ENCODE measurements at places on chromosomes 13 and 19.

- DNase-seq: peak; percentile 52
Observed at GRCh38 chr19:33430674-33431277, 57.3 kb downstream of the CEBPG start.

GRCh38 chr19:18153556-18154134 lies 682 bp downstream of the PIK3R2 start:
- no peak for DNase-seq

GRCh38 chr13:89455741-89456140 lies 1784.6 kb downstream of the SLITRK5 start:
- DNase-seq: no peak

GRCh38 chr13:76643596-76643995 lies 242.6 kb downstream of the KCTD12 start:
- DNase-seq: no peak

DNA sequence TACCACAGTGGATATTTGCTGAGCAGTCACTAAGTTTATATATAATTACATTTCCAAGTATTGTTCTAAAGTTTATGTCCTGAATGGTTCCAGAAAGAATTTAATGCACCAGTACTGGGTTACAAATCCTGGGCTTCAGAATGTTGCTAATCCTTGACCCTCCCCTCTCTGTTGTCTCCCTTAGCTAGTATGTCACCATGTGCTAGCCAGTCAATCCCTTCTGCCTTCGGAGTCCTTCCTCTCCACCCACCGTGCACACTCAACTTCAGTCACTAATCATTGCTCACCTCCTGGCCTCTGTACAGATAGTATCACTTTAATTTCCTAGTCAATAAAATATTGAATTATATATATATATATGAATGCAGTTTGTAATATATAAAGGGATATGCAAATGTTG lies 7.5 kb downstream of the FAM124A start:
- no peak for DNase-seq

DNA sequence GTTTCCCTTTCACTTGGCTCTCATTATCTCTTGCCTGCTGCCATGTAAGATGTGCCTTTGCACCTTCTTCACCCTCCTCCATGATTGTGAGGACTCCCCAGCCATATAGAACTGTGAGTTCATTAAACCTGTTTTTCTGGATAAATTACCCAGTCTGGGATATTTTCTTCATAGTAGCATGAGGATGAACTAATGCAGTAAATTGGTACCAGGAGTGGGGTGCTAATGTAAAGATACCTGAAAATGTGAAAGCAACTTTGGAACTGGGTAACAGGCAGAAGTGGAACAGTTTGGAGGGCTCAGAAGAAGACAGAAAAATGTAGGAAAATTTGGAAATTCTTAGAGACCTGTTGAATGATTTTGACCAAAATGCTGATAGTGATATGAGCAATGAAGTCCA lies 487.4 kb downstream of the LMO7 start:
- DNase-seq: no peak

DNA sequence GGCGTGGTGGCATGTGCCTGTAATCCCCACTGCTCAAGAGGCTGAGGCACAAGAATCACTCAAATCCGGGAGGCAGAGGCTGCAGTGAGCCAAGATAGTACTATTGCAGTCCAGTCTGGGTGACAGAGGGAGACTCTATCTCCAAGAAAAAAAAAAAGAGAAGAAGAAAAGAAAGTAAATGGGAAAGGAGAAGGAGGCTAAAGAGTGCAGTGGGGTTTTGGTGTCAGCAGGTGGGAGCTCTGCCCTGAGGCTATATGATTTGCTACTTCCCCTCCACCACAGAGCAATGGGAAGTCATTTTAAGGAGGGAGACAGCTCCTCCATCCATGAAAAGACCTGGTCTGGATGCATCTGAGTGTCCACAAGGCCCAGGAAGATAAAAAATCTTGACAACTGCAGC lies 23.1 kb downstream of the UNC13A start:
- DNase-seq: no peak

GRCh38 chr13:97639236-97639635 lies 205.3 kb downstream of the RAP2A start:
- DNase-seq: no peak

GRCh38 chr13:97109256-97109655 lies 112.9 kb upstream of the MBNL2 start:
- no peak for DNase-seq

- no peak for DNase-seq
Observed at GRCh38 chr19:5590151-5590864, 22.6 kb upstream of the TINCR start.

- DNase-seq: no peak
Observed at GRCh38 chr13:80572308-80572922, 231.5 kb upstream of the SPRY2 start.

DNA sequence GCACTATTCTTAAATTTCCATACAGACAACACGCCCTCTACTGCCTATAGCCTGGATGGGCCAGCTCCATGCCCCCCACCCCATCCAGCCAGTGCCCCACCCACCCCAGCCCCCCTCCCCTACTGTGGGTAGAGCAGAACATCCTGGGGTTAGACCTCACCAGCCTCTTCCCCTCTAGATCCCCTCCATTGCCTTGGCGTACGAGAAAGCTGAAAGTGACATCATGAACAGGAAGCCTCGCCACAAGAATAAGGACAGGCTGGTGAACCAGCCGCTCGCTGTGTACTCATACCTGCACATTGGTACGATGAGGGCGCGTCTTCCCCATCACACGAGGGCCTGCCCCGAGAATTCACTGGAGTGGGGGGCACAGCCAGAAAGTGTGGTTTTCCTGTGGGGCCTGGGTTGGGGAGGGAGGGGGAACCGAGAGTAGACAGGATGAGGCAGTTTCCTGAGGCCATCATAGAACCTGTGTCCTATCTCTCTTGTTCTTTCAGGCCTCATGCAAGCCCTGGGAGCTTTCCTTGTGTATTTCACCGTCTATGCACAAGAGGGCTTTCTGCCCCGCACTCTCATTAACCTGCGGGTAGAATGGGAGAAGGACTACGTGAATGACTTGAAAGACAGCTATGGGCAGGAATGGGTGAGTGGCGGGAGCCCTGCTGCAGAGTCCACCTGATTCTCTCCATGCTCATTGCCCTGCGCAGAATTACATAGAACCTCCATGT lies 29.1 kb downstream of the ATP12A start:
- peak; percentile 49 for DNase-seq

GRCh38 chr19:58330458-58330857 lies 3.7 kb downstream of the ZSCAN22 start:
- DNase-seq: no peak

- DNase-seq: no peak
Observed at GRCh38 chr13:47420020-47420419, 523.2 kb upstream of the HTR2A start.

DNA sequence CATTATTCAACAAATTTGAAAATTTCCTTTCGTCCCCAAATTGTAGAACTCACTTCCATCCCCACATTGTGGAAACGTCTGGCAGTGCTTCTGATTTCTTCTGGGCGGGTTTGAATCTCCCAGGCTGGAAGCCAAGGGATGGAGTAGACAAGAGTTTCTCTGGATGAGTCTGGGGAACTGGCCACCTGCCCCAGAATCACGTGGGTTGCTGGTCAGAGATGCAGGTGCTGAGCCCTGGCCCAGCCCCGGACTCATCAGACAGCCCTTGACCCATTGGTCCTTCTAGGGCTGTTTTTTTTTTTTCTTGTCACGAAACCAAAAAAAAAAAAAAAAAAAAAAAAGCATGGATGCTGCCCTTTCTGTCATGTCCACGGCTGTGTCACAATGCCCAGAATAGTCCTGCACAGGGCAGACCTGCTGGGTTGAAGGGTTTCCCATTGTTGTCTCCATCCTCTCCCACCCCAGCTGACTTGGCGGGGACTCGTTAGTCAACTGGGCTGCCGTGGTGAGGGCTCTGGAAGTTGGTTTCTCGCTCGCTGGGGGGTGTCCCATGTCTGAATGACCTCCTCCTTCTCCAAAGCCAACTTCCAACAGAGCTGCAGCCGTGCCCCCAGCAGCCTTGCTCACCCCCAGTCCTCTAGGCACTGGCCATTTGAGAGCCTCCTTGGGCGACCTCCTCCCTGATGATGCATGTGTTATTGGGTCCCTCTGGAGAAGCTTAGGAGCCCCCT lies 12.8 kb downstream of the CHST8 start:
- no peak for DNase-seq

DNA sequence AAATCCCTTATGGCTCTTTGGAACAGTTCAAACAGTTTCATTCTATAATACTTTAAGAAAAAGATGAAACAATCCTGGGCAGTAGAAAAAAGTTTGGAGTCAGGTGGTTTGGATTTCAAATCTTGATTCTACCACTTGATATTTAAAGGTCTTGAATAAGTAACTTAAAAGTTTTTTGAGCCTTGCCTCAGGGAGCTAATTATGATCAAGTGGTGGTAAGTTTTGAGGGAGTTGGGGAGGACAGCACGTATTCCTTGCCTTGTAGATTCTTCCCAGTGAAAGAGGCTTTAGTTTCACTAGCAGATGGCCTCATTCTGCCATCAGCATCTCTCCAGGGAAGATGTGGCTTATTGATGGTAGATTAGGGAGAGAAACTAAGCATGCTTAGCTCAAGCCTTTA lies 168.4 kb upstream of the CSNK1A1L start:
- DNase-seq: no peak

GRCh38 chr13:105220881-105221280 lies 1314.6 kb downstream of the EFNB2 start:
- DNase-seq: no peak

GRCh38 chr19:16404396-16404795 lies 67.4 kb downstream of the EPS15L1 start:
- no peak for DNase-seq

DNA sequence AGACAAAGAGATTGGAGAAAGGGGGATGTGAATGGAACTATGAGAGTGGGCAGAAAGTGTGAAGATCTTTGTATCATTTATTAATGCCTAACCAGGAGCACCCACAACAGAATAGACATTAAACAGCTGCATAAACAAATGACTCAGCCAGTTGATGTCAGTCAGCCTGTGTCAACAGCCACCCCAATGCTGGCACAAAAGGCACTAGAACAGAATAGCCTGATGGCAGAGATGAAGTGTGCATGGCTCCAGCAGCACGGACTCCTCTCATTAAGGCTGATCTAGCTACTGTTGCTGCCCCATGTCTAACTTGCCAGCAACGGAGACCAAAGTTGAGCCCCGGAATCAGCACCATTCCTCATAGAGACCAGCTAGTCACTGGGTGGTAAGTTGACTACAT lies 7.8 kb downstream of the CPB2 start:
- no peak for DNase-seq

- DNase-seq: no peak
Observed at GRCh38 chr19:48964205-48965039, 687 bp upstream of the FTL start.

DNA sequence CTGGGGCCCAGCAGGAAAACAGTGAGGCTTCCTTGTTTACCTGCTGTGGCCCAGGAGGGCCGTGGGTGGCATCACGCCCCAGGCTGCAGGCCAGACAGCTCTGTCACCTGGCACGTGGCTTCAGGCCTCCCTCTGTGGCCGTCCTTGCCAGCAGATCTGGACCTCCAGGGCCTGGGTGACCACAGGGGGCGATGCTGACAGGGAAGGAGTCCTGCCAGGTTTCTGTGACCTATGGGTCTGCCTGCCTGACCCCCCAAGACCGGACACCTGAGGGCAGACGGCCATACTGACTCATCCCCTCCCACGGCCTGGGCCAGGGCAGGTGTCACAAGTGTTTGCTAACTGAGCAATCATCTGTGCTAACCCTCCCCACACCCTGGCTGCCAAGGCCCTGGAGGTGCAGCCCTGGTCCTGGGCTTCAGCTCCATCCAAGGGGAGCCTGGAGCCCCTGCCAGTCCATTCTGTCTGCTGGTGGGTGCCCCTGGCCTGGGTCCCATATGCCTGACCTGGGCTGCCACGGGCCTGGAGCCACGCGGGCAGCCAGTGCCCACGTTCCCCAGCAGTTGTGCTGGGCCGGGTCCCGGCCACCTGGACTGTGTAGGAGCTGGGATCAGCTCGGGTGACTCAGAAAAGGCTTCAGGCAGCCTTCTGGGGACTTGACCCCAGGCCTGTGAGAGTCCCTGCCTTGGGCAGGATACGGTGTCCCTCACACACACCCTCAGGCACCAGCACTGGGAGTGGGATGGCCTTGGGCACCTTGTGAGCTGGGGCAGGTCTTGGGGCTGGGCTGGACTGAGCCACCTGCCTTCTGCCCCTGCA lies 3.7 kb downstream of the CDC34 start:
- DNase-seq: no peak

- no peak for DNase-seq
Observed at GRCh38 chr19:58392945-58393724, 2.3 kb upstream of the RNF225 start.

GRCh38 chr19:18450021-18450930 lies 12.3 kb upstream of the ISYNA1 start:
- DNase-seq: no peak

DNA sequence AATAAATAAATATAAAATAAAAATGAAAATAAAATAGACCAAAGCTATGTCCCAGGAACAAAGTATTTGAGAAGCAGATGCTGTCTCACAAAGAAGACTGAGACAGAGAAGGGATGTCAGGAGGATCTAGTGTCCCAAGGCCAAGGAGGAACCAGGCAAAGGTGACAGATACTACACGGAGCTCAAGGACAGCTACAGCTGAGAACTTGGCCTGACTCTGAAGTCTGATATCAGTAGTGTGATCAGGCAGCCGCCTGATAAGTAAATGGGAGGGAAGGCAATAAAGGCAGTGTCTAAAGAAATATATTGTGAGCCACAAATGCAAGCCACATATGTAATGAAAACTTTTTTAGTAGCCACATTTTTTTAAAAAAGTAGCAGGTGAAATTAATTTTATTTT lies 20.4 kb upstream of the NANOS3 start:
- DNase-seq: no peak

DNA sequence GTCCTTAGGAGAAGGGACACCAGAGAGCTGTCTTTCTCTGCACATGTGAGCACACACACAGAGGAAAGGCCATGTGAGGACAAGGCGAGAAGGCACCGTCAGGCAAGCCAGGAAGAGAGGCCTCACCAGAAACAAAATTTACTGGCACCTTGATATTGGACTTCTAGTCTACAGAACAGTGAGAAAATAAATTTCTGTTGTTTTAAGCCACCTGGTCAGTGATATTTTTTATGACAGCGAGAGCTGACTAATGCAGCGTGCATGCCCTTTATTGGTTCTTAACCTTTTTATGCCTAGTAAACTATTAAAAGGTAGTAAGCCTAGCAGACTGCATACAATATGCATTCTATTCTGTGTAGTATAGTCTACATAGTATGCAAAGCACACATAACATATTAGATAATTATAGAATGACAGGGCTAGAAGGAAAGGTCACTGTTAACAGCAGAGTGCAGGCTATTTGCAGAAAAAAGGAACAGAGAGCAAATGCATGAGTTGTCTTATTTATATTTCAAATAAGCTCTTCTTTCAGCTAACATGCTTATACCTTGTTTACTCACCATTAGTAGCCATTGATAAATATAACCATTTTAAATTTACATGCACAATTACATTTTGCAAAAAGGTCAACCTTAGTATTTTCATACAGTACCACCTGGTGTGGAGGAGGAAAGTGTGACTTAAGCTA lies 25.2 kb upstream of the KATNAL1 start:
- no peak for DNase-seq

GRCh38 chr19:7988307-7988706 lies 17.1 kb downstream of the ELAVL1 start:
- no peak for DNase-seq
